T-cell (primary cell): ENCODE measurements at places on chromosomes 7 and 10.

DNA sequence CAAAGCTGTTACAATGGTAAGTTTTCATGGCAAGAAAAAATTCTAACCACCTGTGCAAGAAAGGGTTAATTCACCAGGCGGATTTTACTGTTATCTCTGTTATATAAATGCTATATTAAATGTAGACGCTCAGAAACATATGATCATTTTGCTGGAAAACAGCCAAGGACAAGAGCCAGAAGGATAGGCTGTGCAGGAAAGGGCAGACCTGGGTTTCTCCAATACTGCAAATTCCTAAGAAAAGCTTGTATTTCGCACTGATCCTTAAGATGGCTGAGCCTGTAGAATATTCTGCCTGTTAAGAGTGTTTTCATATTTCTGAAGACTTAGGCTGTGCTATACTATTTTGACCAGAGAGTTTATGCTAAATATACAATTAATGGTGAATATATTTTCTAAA is 564.1 kb upstream of the KCND2 start:
- DNase-seq, result no peak

DNA sequence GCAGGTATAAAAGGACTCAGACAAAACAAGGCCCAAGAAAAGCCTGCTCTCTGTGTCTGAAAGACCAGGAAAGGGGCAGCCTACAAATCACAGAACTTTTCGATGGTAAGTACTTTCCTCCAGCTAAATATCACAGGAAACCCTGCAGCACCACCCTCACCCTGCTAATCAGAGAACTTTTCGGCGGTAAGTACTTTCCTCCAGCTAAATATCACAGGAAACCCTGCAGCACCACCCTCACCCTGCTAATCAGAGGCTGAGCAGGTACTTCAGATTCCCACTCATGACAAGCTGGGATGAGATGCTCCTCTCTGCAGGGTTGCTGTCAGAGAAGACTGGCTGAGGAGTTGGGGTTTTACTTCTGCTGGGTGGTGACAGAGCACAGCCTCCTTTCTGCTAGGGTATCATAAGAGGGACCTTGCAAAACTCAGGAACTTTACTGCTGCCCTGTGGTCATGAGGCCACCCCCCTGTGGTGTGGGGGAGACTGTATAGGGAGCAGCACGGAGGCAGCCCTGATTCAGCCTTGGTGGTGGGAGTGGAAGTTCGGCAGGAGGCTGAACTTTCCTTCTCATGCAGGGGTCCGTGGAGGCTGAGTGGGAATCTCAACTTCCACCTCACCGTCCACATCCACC is 7.2 kb downstream of the WDR37 start:
- DNase-seq, result no peak

DNA sequence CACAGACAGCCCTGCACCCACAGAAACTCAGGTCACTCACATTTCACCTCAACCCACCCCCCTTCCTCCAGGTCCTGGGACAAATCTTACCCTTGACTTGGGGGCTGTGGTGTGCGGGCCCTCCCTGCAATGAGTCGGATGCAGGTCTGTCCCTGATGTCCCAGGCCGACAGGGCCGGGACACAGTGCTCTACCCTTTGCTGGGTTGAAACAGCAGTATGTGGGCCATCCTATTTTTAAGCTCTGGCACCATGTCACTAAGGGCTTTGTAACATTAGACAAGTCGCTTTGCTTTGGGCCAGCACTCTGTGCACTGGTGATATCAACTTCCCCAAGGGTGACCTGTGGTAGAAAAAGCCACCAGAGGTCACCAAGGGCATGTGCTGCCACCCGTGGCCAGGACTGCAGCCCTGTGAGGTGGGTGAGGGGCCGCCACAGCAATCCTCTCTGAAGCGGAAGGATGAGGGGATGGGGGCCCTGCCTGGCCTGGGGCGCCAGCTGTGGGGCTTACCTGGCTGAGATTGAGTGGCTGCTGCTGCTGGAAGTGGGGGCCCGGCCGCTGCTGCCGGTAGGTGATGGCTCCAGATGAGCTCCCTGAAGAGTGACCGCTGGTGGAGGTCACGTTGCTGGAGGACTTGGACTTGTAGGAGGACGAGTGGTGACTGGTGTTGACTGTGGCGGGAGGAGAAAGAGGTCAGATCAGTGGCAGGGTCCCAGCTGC is 51.3 kb downstream of the CLEC2L start:
- DNase-seq, result no peak

DNA sequence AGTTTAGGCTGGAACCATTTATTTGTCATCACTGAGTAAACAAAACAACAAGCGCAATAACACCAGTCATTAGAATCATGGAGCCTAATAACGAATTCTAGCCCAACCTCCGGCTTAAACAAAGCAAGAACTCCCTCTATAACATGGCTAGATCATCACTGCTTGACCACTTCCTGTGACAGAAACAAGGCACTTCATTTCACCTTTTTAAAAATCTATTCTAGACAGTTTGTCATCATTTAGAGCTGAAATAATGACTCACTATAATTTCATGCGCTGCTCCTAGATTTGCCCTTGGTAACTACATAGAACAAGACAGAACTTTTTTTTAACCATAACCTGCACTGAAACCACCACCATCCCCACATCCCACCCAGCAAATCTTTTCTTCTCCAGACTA is 81.3 kb downstream of the OSBPL3 start:
- no peak for DNase-seq

DNA sequence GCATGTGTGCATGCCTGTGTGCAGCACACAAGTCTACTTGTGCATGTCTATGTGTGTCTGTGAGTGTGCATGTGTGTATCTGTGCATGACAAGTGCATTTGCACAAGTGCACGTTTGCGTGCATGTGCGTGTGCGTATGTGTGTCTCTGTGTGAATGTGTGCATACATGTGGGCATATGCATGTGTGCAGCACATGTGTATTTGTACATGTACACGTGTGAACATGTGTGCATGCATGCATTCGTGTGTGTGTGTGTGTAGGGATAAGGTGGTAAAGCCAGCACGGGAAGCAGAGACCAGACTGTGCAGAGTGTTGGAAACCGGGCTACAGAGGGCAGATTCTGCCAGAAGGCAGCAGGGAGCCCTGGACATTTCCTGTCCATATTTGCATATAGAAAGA is 35.9 kb upstream of the GNA12 start:
- DNase-seq, result no peak

GRCh38 chr10:84293574-84294016 is 34.8 kb upstream of the CCSER2 start:
- DNase-seq, result no peak

DNA sequence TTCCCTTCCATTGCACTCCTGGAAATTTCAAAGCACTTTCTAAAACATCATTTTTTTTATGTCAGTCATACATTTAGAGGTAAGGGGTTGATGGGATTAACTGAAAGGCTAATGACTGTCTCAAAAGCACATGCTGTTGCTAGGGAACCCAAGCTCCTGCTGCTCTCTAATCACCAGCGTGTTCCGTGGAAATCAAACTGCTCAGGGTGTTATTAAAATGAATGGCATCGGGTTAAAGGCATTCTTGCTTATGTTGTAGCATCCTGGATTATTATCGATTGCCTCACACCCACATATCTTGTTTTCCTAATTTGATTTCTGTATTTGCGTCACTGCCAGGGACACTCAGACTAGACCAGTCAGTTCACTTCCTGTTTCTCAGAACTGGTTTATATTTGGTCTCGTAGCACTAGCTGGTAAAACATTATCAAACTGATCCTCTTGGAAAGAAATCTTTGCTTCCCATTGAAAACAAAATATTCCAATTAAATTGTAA is 216.5 kb upstream of the MKLN1 start:
- no peak for DNase-seq
